Activated CD4-positive, CD25-positive, alpha-beta regulatory T cell (primary cell): ENCODE measurements at places on chromosomes 2 and 18.

DNA sequence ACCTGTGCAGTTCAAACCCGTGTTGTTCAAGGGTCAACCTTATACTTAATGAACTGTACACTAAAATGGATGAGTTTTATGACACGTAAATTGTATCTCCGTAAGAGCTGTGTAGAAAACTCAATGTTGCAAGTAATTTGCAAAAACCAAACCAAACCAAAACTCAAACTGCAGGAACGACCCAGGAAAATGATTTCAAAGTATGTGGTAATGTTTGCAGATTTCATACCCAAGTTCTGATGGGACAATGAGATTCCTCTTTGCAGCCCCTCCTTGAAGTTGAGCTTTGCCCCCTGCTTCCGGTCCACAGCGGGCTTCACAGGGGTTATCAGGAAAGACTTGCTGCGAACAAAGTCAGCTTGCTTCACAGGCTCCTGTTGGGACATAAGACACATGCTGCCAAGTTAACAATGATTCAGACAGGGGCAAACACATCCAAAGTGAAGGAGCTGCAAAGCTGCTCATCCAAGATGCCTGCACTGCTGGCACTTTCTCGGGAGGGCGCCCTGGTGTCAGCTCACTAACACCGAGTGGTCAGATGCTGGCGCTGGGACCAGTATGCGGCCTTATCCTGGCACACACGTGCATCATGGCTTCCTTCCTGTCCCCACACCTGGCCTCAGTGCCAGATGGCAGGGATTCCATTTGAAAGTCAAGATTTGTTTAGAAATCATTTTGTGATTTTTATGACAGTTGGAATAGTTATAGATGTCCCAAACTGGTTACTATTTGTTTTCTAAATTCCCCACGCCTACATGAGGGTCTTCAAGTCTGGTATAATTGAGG lies 65.2 kb upstream of the MGAT4A start:
- DNase-seq = no peak

- DNase-seq = no peak
Observed at GRCh38 chr2:98605076-98605475, 3.2 kb downstream of the COA5 start.

- no peak for DNase-seq
Observed at GRCh38 chr18:75884728-75885127, 457.2 kb upstream of the SMIM21 start.

- no peak for DNase-seq
Observed at GRCh38 chr18:77147418-77147852, 14.9 kb upstream of the MBP start.

- DNase-seq = no peak
Observed at GRCh38 chr2:144377914-144378313, 142.0 kb downstream of the ZEB2 start.

DNA sequence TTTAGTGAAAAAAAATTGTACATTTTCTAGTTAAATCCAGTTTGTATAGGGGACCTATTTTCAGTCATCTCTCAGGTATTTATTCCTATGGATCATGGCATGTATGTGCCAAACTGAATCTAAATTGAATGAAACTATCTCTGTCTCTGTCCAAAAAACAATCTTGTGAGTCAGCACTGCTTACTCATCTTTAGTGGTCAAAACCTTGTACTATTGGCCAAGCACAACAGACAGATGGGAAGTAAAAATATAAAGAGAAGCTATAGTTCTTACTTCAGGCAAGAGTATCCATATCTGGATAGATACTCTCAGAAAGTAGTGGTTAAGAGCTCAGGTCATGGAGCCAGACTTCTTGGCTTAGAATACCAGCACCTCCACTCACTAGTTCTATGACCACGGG lies 76.0 kb upstream of the KLHL14 start:
- no peak for DNase-seq

DNA sequence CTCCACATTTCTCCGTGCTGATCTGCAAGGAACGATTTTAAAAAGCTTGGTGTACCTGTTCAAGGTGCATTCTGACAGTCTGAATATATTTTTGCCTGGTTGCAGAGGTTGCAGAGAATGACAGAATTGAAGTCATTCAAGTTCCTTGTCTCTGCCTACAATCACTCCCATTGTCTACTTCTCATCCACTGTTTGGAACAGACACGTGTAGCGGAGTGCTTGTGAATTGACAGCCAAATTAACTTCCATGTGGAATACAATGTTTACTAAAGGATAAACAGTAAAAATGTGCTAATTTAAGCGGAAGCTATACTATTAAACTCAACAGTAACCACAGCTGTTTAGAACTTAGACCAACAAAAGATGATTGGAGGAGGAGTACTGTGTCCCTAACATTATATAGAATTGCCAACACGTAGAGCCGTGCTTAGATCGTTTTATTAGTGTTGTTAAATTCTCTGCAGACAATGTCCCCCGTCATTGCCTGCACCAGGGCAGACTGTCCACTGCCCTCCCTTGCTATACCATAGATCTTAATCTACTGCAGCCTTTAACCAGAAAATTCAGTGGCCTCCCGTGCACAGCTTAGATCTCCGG lies 87.3 kb upstream of the ZCCHC2 start:
- DNase-seq = no peak

DNA sequence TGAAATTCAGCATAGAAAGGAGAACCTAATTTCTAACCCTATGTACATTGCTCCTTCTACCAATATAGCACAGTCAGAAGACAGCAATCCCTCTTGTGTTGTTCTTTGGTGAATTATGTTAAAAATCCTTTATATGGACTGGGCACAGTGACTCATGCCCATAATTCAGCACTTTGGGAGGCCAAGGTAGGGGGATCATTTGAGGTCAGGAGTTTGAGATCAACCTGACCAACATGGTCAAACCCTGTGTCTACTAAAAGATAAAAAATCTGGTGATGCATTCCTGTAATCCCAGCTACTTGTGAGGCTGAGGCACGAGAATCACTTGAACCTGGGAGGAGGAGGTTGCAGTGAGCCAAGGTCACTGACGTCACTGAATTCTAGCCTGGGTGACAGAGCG lies 195.6 kb downstream of the TMX3 start:
- no peak for DNase-seq

GRCh38 chr2:165584126-165584654 lies 114.7 kb downstream of the CSRNP3 start:
- no peak for DNase-seq

DNA sequence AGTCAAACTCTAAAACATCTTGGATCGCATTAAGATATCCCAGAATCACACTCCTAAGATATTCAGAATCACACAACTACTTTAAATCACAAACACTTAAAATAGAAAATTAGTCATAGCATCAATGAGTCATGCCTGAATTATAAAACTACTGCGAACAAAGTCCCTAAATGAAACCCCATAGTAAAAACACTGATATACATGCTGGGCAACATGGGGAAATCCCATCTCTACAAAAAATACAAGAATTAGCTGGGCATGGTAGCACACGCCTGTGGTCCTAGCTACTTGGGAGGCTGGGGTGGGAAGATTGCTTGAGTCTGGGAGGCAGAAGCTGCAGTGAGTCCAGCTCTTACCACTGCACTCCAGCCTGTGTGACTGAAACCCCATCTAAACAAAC lies 101.7 kb downstream of the COBLL1 start:
- DNase-seq = no peak

GRCh38 chr2:240624950-240625621 lies at the start of gene GPR35:
Gene GPR35, plus strand, starts transcription at chr2:240625480. Its CDS starts 4,473 bp downstream, at chr2:240629953.
- DNase-seq = no peak

DNA sequence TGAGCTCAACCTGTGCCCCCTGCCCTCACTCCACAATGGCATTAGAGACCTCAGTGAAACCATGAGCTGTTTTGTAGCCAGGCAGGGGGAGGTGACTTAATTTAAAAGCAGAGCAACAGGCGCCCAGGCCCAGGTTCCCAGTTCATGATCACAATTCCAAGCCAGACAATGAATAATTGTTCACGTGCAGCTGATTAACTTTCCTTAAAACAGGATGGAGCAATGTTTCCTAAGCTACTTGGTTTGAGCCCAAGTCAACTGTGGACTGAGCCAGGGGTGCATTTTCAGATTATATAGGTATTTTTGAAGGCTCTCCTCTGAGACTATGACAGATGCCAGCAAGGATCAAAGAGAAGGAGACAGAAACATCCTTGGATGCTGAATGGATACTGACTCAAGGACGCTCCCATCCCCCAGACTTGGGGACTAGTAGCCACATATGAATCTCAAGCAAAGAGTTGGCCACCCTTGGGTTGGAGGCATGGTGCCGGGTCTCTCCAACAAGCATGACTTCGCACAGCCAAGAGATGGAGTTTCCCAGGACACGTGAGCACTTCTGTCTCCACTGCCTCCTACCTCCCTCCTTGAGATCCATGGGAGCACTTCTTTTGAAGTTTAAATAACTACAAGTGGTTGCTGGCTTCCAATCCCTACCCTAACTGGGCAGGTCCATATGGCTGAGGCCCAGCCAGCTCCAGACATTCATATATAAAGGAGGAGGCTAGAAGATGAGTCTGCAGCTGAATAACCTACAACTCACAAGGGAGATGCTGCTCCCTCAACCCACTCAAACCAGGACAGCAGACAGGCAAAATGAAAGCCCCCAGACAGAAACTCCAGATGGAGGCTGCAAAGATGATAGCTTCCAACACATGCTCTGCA lies 12.7 kb downstream of the SMAD7 start:
- no peak for DNase-seq

GRCh38 chr2:110770959-110771431 lies 38.6 kb downstream of the ACOXL start:
- no peak for DNase-seq

DNA sequence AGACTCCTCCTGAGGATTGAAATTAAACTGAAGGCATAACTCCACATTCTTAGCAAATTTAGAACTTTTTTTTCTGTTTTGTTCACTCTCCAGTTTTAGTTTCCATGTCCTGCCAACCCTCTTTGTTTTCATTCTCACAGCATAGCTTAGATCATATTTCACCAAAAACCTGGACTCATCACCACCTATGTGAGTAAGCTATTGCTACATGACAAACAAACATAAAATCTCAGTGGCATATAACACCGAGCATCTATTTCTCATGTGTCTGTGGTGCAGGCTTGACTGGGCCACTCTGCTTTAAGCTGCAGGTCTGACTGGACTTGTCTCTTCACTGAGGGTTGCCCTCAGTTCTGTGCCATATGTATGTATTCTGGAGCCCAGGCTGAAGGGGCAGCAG lies 385.2 kb downstream of the ARHGAP15 start:
- no peak for DNase-seq

DNA sequence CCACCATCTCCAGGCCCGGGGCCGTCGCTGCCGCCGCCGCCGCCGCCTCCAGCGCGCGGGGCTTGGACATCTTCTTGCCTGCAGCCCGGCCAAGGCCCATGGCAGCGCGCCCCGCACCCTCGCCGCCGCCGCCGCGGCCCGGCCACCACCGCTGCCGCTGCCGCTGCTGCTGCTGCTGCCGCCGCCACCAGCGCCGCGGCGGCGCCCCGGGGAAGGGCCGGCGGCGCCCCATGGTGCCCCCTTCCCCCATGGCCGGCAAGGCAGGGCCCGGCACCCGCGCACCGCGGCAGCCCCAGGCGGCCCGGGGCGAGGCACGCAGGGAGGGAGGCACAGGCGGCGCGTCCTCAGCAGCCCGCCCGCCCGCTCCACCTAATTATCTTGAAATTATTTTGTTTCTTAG lies 3057.4 kb downstream of the RPIA start:
- DNase-seq = no peak

GRCh38 chr2:25700221-25700660 lies 26.9 kb upstream of the DTNB start:
- no peak for DNase-seq

DNA sequence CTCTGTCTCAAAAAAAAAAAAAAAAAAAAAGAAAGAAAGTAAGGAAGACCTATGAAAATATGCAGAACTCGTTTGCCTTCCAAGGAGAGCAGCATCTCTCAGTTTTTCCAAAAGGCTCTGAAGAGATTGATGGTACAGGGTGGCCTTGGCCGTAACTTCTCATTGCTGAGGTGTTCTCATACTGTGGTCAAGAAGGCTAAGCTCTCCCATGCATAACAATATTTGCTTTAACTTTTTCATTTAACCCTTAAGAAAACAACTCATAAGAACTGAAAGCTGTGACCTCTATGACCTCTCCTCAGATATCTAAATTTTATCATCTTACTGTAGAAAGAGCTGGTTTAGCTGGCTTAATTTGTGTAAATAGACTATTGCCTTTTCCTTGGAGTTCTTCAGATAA lies 37.1 kb upstream of the GATA6 start:
- DNase-seq = no peak

DNA sequence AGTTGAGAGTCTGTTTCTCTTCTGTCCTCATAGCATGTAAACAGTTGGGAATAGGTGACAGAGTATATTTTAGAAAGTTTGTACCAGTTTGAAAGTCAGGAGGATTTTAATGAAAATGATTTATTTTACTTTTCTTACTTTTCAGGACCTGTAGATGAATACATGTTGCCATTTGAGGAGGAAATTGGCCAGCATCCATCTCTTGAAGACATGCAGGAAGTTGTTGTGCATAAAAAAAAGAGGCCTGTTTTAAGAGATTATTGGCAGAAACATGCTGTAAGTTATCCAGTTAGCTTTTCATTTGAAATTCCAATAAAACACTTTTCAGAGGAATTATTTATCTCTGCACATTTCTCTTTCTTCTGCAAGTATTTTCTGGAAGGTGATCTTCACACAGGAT lies 81.1 kb downstream of the ACVR2A start:
- DNase-seq = no peak

DNA sequence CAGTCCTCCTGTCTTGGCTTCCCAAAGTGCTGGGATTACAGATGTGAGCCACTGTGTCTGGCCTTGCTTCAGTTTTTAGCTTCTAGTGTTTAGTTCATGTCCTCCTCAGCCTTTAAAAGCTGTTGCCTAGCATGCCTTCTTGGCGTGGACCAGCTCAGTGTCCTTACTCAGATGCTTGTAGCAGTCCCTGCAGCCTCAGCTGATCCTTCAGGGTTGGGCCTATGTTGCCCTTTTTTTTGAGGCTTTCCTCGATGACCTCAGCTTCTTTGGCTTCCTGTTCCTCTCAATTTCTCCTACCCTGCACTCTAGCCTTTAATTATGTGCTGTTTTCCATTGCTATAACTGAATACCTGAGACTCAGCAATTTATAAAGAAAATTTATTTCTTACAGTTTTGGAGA lies 57.7 kb downstream of the TANC1 start:
- no peak for DNase-seq

- no peak for DNase-seq
Observed at GRCh38 chr18:28078849-28079248, 98.1 kb downstream of the CDH2 start.

DNA sequence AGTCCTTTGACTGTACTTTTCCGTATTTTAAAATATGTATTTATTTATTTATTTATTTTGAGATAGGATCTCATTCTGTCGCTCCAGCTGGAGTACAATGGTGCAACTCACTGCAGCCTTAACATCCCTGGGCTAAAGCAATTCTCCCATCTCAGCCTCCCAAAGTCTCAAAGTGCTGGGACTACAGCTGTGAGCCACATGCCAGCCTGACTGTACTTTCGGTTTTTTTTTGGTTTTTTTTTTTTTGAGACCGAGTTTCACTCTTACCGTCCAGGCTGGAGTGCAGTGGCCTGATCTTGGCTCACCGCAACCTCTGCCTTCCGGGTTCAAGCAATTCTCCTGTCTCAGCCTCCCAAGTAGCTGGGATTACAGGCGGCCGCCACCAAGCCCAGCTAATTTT lies 28.9 kb upstream of the CCNYL1 start:
- no peak for DNase-seq
